ENCODE measurements at places on chromosomes 3 and 15.

DNA sequence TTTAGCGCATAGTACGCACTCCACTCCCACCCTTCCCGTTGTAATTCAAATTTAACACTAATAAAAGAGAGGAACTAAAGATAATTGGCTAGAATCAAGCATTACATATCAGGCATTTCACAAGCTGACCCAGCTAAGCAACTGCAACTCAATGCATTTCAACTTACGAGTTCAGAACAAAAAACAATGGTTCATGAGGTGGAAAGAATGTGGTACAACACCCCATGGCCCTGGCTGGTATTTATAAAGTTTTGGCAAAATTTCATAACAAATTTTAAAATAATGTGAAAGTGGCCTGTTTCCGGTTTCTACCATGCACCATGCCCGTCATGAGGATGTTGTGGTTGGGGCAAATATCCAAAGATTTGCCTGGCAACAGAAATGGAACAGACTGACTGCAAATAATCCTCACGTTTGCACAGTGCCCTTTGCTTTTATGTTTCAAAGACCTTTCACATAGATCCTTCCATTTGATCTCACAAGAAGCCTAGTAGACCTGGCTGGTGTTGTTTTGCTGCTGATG, 455.3 kb upstream of the NR2F2 start:
- DNase-seq, result no peak

- DNase-seq, result no peak
These were observed 472 bp downstream of the CHST14 start for GRCh38 chr15:40471105-40471807.

DNA sequence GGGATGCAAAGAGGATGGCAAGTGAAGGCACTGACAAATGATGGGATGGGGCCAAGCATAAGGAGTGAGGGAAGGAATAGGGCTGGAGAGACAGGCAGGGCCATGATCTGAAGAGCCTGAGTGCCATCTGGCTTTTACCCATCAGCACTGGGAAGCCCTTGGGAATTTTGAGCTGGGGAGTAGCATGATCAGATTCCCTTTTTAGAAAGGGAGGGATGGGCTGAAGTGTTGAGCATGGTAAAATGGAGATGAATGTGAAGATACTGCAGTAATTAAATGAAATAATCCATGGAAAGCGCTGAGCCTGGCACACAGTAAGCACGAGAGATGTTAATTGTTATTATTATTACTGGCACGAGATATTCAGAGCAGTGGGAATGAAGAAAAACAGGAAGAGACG, 9.9 kb downstream of the RBP1 start:
- DNase-seq, result no peak

DNA sequence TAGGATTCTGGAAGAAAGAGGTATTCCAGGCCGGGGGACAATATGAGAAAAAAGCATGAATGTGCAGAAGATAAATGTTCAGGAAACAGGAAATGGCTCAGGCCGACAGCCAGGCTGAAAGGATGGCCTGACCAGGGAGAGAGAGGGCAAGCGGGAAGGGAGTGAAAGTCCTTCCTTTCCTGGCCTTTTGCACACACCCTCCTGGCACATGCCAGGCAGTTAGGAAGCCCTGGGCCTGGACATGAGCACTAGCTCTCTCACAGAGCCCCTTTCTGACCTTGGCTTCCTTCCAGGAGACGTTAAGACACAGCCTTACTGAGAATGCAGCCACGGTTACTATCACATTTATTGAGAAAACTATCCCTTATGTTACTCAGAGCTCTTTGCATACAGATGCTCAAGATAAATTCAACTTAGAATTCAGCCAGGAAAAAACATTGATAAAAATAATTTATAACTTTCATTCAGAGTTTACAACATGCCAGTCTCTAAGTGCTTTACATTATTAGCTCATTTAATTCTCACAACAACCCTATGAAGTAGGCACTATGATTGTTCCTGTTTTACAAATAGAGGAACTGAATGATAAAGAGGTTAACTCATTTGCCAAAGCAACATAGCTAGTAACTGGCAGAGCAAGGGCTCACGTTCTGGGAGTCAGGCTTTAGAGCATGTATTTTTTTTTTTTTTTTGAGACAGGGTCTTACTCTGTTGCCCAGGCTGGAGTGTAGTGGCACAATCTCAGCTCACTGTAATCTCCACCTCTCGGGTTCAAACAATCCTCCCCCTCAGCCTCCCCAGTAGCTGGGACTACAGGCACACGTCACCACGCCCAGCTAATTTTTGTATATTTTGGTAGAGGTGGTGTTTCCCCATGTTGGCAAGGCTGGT, 39.4 kb upstream of the SMAD3 start:
- no peak for DNase-seq

DNA sequence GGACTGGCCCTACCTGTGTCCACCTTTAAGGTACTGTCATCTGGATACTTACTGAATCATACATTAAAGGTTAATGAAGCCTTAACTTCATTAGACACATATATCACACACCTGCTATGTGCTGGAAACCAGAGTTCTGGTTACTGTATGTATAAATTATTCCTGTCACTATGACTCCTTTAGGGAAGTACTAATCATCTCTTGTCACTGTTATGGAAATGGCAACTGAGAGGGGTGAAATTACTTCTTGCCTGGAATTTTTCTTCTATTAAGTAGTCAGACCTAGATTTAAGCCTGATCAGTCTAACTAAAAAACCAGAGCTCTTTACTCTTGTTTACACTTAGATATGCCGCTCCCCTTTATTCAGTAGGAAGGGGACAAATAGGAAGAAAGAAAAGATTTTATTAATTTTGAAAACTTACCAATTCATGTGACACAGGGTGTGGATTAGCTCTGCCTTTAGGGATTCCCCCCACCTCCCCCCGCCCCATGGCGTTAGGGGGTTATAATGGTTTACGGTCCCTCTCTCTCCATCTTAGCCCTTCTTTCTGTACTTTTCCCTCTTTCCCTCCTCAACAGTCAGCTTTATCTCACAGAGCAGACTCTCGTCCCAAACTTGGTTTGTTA, 152.5 kb downstream of the KLHL25 start:
- no peak for DNase-seq

DNA sequence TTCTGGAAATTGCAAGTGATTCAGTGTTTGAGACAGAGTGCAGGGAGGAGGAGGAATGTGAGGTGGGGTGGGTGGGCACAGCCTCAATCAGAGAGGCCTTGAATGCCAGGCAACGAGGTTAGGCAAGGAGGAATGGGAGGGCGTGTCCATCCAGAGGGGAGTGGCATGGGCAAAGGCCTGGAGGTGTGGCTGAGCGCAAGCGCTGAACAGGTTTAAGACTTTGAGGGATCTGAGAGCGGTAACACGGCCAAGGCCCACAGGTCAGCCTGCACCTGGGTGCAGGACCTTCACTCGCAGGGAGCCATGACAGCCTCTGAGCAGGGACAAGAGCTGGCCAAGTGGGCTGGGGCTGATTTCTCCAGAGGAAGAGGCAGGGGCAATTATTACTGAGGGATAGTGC, 125.9 kb downstream of the TPRA1 start:
- no peak for DNase-seq

DNA sequence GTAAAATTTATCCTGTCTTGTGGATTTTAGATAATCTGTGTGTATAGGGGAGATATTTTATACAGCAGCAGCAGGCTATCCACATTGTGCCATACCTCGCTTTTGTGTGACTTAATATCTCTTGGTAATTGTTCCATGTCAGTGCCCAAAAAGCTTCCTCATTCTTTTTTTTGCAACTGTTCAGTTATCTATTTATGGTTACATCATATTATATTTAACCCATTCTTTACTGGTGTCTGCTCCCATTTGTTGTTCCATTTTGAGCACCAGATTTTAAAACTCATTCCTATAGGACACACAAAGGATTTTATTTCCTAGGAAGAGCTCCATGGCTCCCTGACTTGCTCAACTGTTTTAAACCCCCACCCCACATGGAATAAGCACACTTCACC, 86.3 kb upstream of the RASGRP1 start:
- no peak for DNase-seq

DNA sequence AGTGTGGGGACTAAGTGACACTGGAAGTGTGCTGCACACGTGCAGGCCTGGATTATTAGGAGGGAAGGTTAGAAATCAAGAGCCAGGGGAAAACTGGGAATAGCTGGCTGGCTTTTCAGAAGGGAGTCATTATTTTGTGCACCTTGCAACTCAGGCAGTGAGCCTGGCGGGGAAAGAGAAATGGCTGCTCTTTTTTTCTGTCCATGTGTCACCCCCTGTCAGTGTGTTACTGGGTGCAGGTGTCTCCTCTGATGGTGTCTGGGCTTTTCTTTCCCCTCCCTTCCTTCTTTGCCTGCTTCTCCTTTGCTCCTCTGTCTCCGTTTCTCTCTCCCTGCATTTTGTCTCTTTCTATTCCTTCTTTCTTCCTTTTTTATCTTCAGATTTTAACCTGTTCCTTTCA, 130.7 kb downstream of the APBA2 start:
- DNase-seq, result no peak

DNA sequence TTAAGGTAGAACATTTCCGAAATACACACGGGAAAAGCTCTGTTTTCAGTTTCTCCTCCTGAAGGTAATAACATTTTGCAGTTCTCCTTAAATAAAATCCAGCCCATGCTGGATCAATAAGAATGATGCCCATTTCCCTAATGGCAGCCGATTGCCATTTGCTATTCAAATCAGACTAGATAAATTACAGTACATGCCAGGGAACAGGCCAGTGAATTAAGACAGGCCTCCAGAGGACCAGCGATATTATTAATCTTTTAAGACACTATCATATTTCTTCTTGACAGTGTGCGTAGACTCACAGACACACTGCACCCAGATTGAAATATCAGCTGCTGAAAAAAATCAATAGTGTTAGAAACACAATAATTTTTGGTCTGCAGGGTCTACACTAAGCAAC, 422.3 kb downstream of the TIGIT start:
- DNase-seq, result no peak

DNA sequence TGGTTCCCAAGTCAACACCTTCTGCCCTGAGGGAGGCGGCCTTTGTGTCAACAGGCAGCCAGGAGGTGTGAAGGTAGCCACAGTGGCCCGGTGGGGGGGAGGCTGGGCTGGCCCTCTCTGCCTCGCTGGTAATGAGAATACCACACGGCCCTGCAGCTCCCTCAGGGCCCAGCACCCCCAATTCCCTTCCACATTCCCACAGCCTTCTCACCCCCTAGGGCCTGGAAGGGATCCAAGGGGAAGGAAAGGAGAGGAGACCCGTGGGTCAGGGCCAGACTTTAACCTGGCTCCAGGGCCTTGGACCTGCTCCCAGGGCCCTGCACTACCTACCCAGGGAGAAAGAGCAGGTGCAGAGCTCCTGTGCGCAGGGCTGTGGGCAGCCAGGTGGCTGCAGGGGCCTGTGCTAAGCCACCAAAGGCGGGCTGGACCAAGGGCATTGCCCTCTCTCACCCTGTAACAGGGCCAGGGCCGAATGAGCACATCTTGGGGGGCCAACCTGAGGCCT, 8.7 kb upstream of the MESP2 start:
- no peak for DNase-seq

- no peak for DNase-seq
These were observed 49.2 kb upstream of the MAP3K13 start for GRCh38 chr3:185313693-185314246.

DNA sequence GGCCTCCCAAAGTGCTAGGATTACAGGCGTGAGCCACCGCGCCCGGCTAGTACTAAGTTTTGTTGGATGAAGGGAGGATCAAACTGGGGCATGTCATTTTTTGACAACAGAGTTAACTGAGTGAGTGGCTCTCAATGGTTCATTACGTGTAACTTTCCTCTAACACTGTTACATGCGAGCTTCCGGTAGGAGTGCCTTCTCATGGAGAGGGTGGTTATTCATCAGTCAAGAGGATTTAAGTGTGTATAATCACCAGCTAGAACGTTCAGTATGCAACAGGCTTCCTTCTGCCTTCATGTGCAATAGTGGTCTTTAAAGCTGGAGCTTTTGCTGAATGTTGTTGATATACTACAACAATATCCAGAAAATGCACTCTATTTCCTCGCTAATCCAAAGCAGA, 19.1 kb upstream of the GOLGA8A start:
- no peak for DNase-seq

DNA sequence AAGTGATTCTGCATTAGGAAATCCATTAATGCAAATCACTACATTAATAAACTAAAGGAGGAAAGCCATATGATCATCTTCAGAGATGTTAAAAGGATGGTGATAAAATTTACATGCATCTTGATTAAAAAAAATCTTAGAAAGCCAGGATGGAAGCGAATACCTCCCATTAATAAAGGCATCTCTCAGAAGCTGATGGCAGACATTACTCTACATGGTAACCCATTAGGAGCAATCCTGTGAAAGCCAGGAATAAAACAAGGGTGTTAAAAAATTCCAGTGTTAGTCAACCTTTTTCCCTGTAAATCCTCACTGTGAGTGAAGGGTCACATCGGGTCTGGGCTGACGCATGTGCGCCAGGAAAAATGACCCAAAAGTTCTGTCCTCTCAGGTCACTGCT, 25.5 kb downstream of the NSMCE3 start:
- no peak for DNase-seq

DNA sequence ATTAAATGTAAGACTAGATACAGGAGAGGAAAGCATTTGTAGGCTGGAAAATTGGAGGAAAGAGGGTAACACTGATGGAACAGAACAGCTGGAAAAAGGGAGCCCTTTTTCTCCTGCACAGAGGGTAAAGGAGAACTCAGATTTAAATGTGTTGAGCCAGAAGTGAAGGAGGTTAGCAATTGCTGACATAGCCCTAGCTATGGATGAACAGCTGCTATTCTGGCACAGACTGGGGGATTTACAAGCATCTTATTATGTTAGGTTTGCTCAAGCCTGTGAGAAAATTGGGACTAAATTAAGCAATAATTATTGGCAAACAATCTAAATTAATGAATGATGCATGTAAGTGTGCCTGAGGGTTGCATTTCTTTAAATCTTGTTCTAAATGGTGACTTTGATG, 40.6 kb upstream of the PRR20G start:
- no peak for DNase-seq

DNA sequence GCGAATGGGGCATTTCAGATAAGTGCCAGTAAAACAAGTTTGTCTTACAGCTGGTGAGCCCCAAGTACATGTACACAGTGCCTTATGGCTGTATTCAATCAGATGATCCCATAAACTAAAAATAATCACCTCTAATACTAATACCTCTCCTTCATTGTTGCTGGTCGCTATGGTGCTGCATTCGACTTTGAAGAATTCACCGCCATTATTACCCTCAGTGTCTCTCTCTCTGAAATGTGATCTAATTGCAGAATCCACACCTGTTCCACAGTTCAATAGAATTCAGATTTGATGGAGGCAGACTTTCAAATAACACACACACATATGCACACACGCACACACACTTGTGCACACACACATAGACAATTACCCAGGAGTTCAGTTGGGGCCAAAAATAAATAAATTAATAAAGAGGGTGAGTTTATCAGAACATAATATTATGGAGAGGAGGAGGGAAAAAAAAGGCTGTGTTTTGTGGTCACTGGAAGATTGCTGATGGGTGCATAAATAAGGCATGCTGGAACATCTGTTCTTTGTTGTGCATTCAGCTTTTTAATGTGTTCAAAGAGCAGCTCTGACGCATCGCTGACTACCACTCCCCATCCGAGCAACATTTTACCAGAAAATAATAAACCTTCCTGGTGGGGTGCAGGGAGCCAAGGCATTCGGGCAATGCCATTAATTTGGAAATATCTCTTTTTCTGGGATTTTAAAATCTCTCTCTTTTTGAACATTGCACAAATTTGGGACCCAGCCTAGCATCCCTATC, 235.7 kb downstream of the SATB1 start:
- no peak for DNase-seq

Measured in H1 (cell line).